BJ (cell line): ENCODE measurements at places on chromosomes 16 and 17.

DNA sequence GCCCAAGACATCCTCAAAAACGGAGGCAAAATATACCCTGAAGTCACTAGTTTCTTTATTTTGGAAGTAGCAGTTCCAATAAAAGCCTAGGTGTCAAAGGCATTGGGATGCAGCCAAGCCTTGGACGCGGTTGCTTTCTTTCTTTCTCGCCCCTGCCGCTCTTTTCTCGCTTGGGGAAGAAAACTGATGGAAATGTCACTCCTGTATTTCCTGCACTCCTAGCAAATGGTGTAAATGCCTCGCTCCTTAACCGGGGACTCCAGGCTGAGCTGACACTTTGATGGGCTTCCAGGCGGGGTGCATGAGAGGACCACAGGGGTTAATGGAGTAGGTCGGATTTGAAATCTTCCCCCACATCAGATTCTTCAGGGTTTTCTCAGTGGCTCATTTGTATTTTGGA, 114.1 kb downstream of the FOXL1 start:
- no peak for DNase-seq

DNA sequence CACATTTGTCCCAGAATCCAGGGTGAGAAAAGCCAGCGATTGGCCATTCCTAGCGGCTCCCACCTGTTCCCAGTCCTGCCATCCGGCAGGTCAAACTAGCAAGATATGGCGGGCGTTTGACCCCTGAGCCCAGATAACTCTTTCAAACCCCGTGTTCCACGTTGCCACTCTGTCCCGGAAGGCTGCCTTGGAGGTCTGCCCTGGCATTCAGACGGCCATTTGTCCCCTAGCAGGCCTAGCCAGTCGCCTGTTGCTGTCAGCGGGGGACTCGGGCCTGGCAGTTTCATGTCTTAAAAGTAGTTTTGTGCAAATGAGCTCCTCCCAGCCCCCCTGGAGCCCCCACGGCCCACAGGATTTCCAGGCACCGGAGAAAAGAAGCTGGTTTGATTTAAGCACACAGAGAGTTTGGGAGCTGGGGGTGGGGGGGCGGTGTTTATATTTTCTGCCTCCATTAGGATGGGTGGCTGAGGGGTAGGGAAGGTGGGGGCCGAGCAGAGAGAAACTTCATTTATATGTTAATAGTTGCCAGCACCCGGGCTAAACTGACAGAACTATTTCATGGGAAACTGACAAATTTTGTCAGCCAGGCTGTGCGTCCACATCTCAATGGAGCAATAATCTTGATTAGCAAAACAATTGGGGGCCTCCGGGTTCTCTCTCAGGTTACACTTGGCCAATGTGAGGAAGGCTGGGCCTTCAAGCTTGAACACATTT, 240.9 kb upstream of the SALL1 start:
- no peak for DNase-seq

DNA sequence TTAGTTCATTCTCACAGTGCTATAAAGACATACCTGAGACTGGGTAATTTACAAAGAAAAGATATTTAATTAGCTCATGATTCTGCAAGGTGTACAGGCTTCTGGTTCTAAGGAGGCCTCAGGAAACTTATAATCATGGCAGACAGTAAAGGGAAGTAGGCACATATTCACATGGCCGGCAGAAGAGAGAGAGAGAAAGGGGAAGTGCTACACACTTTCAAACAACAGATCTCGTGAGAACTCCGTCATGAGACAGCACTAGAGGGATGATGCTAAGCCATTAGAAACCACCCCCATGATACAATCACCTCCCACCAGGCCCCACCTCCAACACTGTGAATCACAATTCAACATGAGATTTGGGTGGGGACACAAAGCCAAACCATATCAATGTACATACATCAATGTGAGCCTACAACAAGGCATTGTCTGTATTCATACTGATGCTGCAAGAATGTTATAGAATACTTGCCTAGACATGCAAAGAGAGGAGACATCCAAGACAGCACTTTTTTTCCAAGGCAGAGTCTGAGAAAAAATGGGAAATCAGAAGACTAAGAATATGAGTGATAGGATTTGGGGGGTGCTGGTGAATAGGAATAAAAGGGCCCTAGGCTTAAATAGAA, 114.8 kb upstream of the XYLT1 start:
- DNase-seq = no peak

DNA sequence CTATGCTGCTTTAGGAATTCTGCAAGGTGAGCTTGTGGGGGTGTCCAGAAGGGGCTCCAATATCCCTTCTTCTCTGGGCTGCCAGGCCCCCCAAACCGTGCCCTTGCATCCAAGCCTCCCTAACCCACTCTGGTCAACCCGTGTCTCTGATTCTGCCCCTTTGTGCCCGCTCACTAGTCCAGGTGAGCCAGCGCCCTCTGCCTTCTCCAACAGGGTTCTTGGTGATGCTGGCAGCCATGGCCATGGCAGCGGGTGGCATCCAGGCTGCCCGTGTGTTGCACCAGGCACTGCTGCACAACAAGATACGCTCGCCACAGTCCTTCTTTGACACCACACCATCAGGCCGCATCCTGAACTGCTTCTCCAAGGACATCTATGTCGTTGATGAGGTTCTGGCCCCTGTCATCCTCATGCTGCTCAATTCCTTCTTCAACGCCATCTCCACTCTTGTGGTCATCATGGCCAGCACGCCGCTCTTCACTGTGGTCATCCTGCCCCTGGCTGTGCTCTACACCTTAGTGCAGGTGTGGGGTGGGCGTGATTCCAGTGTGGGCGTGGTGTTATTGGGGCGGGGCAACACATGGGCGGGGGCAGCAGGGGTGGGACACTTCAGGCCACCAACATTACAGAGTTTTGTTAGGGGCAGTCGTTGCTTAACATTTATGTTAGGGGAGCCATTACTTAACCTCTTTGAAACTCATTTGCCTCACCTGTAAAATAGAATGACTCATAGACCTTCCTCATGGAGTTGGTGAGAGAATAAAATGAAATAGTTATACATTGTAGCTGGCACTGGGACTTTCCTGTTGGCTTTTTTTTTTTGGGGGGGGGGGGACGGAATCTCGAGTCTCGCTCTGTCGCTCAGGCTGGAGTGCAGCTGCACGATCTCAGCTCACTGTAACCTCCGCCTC, 31.4 kb downstream of the ANKRD40 start:
- no peak for DNase-seq

GRCh38 chr17:48155889-48156611, 48.5 kb downstream of the SNX11 start:
- no peak for DNase-seq

DNA sequence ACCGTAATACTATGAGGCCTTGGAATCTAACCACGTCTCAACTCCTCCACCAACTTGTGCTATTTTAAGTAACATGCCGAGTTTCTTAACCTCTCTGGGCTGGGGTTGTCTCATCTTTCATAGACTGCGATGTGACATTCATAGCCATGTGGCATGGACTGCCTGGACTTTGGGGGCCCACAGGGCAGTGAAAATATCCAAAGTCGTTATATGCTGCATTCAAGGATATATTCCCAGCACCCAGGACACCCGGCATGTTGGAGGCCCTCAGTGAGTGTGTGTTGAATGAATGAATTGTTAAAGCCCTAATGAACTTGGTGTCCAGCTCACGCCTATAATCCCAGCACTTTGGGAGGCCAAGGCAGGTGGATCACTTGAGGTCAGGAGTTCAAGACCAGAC, 203.1 kb downstream of the CBLN1 start:
- no peak for DNase-seq

- no peak for DNase-seq
These were observed 5.4 kb downstream of the SPATA2L start for GRCh38 chr16:89695875-89696669.

DNA sequence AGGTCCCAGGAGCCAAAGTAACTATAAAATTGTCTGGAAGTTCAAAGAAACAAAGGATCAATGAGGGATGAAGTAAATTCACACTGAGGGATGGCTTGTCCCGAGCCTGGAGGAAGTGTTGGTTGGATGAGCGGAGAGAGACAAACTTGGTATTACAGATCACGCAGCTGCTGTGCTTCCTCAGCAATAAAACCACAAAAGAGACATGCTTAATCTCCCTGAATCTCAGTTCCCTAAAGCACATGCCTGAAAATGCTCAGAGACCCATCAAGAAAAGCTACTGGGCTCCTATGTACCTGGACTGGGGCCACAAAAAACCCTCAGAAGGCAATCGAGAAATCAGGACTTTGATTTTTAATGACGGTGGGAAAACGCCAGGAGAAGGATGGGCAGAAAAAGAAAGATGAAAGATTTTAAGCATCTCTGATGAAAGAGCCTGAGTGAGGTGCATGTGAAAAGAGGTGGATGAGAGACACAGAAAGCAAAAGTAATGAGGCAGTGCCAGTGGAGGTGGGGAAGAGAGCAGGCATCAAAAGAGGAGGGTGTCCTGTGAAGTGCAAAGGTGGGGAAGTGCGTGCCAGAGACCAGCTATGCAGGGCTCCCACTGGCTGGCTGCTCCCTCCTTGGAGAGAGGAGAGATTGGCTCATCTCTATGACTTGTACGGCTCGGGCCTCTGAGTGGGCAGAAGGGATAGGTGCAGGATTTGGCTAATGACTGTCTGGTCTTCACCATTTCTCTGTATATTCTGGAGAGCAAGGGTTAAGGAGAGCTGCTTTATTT, 143.7 kb downstream of the ABCC12 start:
- no peak for DNase-seq

- no peak for DNase-seq
These were observed 2.4 kb downstream of the SCRN2 start for GRCh38 chr17:47838636-47839035.

DNA sequence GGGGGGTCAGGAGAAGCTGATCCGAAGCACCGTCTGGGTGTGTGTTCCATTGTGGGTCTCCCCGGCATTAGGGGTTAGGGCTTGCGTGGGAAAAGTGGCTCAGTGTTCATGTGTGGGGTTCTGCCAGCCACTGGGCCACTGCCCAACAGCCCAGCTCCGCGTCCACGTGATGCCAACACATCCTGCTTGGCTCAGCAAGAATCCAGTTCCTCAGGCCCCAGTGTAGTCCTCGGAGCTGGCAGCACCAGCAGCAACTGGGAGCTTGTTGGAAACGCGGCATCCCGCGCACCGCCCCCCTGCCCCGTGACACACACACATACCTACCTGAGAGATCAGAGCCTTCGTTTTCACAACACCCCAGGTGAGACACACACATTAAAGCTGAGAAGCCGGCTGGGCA, 18.9 kb downstream of the LGALS9 start:
- DNase-seq = no peak

DNA sequence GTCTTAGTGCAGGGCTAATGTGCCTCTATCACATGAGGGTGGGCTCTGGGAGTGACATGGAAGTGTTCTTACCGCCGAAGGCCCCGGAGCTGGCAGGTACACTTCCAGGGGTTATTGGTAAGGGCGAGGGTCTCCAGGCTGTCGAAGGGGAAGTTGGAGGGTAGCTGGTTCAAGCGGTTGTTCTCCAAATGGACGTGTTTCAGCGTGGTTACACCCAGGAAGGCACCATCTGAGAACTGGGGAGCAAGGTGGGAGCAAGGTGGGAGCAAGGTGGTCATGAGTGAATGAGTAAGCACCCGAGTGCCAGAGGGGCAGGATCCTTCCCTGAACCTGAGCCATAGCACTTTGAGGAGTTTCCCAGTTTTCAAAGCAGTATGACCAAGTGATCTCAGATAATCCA, 3.0 kb downstream of the CHAD start:
- DNase-seq = no peak

- no peak for DNase-seq
These were observed 4.0 kb upstream of the MRPS34 start for GRCh38 chr16:1776991-1777374.

GRCh38 chr16:69381231-69381630, 4.6 kb downstream of the TERF2 start:
- DNase-seq = no peak

- DNase-seq = no peak
These were observed 77.6 kb downstream of the CHD9 start for GRCh38 chr16:53132406-53132805.

GRCh38 chr17:75602644-75603043, 15.0 kb downstream of the MYO15B start:
- DNase-seq = no peak

GRCh38 chr16:27758544-27758943, 208.6 kb downstream of the KATNIP start:
- DNase-seq = no peak

DNA sequence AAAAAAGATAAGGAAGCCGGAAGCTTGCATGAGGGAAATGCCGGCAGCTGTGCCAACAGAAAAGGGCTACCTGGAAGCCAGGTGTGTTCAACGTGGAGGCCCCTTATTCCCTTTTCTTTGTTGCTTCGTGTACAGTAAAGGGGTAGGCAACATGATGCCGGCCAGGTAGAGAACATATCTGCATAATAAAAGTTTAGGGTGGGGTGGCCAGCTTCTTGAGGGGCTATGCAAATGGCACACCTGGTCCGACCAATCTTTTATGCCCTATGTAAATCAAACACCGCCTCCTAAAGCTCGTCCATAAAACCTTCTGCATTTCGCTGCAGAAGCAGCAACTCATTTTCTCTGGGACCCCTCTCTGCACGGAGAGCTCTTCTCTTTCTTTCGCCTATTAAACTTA, 911.6 kb downstream of the KCNJ2 start:
- no peak for DNase-seq

- peak; percentile 9 for DNase-seq
These were observed 48.0 kb downstream of the SHCBP1 start for GRCh38 chr16:46573008-46573833.

- DNase-seq = no peak
These were observed 23.4 kb downstream of the C1QTNF1 start for GRCh38 chr17:79047291-79047920.

DNA sequence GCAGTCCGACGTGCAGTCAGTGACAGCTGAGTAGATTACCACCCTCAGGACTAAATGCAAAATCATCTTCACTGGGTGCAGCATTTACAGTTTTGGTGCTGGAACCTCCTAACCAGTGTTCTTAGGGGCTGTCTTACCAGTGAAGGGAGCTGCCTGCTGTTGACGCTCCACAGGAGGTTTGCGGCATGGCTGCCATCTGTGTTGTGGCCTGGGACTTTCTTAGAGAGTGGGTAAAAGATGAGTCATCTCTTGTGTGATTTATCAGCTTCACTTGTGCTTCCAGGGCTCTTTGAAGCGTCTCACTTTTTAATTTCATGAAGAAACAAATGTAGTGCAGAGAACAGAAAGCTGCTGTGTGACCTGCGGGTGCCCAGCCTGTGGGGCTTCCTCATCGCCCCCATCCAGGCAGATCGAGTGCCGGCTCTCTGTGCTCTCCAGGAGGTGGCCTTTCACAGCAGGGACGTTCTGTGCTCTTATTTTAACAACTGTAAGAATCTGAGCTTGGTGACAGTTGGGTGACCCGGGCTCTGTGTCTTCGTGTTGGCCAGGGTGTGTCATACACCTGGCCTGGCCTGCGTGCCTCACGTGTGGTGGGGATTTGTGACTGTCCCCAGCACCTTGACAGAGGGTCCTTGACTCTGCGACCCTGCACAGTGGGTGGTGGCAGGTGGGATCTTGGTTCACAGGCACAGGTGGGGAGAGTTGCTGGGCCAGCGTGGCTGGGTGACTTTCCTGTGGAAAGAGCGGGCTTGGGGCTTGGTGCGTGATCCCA, 24.3 kb upstream of the ZNF750 start:
- peak; percentile 66 for DNase-seq

DNA sequence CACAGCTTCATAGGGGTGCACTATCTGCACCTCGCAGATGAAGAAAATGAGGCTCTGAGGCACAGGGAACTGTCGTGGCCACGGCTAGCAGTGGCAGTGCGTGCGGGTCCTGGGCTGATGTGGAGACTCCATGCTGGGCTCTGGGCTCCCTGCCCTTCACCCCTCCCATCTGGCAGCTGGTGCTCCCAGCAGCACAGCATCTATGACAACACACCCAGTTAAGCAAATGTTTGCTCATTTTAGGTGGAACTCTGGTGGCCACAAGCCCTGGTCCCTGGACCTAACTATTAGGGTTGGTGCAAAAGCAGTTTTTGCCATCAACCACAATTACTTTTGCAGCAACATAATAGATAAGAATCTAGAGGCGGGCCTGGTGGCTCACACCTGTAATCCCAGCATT, 30.9 kb downstream of the IFT140 start:
- DNase-seq = no peak
